ENCODE measurements at places on chromosomes 6 and 20. TPM values are rescaled to one million over a fixed set of nuclear protein-coding genes. Genes with fewer than 3 reads are reported as not detected.
A peak's percentile ranks its signal among the peaks of the same experiment; 100 is the strongest.

DNA sequence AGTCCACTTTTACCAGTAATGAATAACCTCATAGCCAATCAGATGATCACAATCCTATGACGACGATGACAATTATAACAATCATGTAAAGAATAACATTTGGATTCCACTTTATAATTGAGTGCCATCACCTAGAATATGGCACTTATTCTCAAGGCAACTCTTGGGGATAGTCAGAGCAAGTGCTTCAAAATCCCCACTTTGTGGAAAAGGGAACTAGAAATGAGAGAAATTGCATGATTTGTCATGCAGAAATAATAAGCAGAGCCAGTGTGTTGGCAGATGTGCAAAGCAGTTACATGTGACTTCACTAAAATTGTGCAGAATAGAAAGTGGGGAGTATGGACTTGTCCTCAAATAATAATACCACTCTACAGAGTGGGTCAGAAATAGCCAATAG lies 41.3 kb downstream of the FRK start:
- DNase-seq: no peak

DNA sequence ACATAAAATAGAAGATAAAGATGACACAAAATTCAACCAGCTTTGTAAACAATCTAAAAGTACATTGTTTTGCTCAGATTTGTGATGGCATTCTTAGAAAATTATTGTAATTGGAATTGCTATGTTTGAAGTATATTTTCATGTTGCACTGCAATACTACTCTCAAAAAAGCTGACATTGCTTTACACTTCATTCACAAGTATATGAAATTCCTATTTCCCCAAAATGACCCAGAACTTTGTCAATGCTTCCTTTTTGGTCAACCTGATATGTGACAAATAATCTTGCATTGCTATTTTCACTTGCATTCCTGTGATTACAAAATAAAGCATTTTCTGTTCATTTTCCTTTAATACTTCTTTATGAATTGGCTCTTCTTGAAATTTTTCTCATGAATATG lies 104.1 kb upstream of the BMP5 start:
- no peak for DNase-seq

DNA sequence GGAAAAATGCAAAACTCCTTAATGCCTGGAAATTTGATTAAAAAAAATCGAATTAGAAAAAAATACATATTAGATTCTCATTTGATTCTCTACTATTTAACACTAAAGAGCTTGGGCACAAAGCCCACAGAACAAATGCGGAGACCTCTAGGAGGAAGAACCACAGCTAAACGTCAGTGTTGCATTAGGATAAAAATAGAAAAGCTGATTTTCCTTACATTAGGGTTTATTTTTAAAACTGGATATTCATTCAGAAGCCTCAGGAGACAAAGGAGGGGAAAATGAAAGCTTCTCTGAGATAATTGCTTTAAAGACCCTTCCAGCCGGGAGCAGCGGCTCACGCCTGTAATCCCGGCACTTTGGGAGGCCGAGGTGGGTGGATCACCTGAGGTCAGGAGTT lies 77.3 kb downstream of the ECT2L start:
- DNase-seq: no peak

DNA sequence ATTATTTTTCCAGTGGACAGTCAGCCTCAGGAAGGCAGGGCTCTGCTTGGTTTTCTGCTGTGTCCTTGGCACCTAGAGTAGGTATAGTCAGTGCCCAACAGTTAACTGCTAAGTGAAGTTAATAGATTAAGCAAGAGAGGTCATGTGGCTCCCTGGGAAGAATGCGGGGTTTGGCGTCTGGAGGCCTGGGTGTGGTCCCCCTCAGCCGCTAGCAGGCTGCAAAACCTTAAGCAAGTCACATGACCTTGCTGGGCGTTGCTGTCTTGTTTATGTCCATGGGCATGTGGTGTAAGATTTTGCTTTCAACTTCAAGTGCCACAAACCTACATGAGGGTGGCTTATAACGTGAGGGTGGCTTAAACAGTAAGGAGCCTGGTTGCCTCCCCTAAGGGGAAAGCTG lies 75.5 kb upstream of the SCP2D1 start:
- DNase-seq: no peak

DNA sequence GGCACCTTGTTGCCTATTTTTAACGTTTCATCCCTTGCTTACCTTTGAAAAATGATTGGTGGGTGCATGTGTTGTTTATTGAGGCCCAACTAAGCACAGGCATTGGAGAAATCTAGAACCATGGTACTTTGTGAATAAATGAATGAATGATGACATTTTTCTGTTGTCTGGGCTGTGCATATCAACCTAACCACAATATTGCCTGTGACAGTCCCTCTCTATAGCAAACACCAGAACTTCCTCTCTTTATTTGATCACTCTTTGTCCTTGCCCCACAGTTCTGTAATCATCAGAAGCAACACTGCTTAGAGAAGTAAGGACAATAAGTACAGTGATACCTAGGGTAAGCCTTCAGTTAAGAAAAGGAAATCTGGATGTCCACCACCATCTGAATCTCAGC lies 75.1 kb downstream of the TBC1D7 start:
- no peak for DNase-seq

GRCh38 chr6:14591998-14592397 lies 474.4 kb downstream of the CD83 start:
- no peak for DNase-seq

GRCh38 chr6:52551483-52552277 lies 25.2 kb downstream of the TRAM2 start:
- peak; percentile 59 for DNase-seq

- DNase-seq: no peak
These were observed 2.9 kb downstream of the TGM3 start for GRCh38 chr20:2298701-2299100.

GRCh38 chr20:49983848-49984408 lies 1.1 kb downstream of the SNAI1 start:
- DNase-seq: peak; percentile 69

- peak; percentile 93 for DNase-seq
These were observed 6.9 kb upstream of the CABLES2 start for GRCh38 chr20:62413896-62414481.

DNA sequence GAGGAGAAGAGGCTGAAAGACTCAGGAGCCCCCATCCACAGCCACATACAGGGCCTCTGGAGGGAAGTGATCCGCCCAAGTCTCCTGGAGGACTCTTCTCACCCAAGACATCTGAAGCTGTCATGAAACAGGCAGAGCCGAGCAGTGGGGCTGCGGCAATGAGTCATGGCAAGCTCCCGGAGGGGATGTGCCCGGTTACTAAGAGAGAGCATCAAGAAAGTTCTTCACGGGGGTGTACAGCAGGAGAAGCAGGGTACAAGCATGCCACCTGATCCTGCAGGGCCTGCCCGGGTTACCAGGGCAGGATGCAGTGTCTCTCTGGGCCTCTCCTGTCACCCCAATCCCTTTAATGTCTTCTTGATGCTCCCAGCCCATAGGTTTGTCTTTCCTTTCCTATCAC lies 21.1 kb downstream of the TRIM26 start:
- DNase-seq: no peak

- DNase-seq: no peak
These were observed 194.1 kb downstream of the SYNDIG1 start for GRCh38 chr20:24663496-24663895.

GRCh38 chr6:40907198-40907701 lies 131.8 kb downstream of the UNC5CL start:
- DNase-seq: no peak

DNA sequence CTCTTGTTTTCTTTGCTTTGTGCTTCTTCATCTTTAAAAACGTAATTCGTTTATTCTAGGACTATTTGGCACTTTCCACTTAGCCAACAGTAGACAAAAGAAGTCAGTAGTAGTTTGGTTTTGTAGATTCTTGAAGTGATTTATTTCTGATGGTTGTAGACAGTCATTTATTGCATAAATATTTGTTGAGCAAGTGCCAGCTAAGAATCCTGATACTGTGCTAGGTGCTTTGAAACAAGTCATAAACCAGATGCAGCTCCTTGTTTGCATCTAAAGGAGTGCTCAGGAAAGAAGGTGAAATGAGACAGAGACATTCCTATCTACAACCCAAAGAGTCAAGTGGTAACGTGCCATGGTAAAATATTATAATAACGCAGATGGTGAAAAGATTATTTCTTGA lies 469.1 kb downstream of the GJA1 start:
- no peak for DNase-seq

DNA sequence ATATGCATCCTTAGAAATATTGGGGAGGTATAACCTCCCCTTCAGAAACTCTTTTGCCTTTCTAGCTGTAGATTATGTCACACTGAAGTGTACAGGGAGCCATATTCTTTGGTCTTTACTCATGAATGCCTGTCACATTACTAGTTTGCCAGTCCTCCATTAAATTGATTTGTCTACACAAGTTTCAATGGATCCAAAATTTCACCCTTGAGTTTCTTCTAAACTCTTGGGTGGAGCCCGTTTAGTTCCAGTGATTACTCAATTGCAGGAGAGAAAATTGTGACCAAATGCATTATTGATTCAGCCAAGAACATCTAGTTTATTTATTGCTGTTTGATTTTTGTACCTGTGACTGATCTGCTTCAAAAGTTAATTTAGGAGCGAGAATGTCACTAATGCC lies 60.4 kb upstream of the TFB1M start:
- DNase-seq: no peak

DNA sequence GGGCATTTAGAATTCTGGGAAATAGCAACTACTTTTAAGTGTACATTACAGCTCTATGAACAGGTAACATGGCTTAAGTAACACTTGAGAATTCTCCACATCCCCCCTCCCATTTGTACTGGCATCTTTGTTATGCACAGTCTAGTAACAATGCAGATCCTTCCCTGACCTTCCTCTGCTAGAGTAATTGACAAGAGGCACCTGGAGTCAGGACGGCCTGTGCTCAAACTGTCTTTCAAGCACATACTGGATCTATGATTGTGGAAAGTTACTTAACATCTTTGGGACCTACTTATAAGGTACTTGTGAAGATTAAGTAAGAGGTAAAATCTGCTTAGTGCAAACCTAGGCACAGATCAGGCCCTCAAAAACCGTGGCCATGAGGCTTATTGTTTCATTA lies 21.9 kb upstream of the GSTA3 start:
- peak; percentile 38 for DNase-seq

DNA sequence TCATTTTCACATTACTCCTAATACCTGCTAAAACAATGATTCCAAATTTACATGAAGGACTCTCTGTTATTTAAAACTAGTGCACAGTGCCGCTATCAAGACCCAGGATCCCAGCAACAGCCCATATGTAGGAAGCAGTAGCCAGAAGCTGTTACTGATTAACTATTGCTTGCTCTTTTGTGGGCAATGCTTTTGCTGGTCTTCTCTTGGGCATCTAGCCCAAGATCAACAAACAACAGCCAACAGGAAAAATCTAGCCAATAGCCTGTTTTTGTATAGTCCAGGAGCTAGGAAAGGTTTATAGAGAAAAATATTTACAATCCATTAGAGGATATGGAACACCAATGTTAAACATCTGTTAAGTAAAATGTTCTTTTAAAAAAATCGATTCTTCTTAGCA lies 22.1 kb upstream of the TENT5A start:
- DNase-seq: no peak

- peak; percentile 82 for DNase-seq
These were observed 12.9 kb upstream of the ARMC2 start for GRCh38 chr6:108835218-108835850.

DNA sequence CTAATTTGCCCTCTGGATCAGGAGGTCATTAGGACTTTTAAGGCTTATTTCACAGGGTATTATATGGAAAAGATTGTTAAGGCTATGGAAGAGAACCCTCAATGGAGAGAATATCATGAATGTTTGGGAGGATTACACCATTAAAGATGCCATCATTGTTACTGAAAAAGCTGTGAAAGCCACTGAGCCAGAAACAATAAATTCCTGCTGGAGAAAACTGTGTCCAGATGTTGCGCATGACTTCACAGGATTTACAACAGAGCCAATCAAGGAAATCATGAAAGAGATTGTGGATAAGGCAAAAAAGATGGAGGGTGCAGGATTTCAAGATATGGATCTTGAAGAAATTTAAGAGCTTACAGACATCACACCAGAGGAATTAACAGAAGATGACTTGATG lies 798.3 kb upstream of the SLC35B3 start:
- no peak for DNase-seq

DNA sequence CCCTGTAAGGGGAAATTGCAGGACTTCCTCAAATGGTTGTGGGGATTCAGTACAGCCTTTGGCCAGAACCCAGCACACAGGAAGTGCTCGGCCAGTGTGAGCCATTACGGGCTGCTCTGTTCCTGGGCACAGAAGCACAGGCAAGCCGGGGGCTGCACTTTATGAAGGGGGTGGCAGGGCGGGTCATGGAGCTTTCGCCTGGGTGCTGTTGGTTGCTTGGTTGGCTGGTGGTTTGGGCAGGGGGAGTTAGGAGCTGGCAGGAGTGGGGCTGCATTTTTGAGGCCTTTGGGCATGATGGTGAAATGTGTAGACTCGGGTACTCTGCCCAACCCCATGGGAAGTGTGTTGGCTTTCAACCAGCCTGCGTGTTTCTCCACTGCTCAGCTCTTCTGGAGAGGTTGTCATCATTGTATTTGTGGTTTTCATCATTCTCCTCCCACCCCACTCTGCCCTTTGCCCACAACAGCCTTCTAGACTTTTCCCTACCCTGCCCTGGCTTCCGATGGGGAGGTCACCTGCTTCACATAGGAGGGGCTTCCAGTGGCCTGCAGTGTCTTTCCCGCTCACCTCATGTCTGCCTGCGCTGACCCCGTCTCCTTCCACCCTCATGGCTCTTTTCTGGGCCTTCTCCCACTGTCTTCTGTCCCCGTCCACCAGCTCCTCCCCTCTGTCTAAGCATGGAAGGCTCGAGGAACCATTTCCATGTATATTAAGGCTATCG lies 16.1 kb upstream of the RBM38 start:
- no peak for DNase-seq

- peak; percentile 33 for DNase-seq
These were observed 308.2 kb downstream of the PHF3 start for GRCh38 chr6:63943826-63944225.

GRCh38 chr20:5020760-5021159 lies 19.4 kb upstream of the SLC23A2 start:
- DNase-seq: no peak

GRCh38 chr6:30399390-30400058 lies 54.6 kb downstream of the RPP21 start:
- DNase-seq: no peak

The TULP1 gene
- total RNA-seq: 0.55 TPM

The CGA gene
- total RNA-seq: not detected

The DCDC2 gene
- 0.18 TPM for total RNA-seq

The EFCAB8 gene
- total RNA-seq: 0.44 TPM

The MUC22 gene
- not detected for total RNA-seq

All from H7 (cell line).